ENCODE measurements at places on chromosomes 5 and 9.

- no peak for DNase-seq
Observed at GRCh38 chr5:56566374-56567249, 248.7 kb upstream of the MAP3K1 start.

DNA sequence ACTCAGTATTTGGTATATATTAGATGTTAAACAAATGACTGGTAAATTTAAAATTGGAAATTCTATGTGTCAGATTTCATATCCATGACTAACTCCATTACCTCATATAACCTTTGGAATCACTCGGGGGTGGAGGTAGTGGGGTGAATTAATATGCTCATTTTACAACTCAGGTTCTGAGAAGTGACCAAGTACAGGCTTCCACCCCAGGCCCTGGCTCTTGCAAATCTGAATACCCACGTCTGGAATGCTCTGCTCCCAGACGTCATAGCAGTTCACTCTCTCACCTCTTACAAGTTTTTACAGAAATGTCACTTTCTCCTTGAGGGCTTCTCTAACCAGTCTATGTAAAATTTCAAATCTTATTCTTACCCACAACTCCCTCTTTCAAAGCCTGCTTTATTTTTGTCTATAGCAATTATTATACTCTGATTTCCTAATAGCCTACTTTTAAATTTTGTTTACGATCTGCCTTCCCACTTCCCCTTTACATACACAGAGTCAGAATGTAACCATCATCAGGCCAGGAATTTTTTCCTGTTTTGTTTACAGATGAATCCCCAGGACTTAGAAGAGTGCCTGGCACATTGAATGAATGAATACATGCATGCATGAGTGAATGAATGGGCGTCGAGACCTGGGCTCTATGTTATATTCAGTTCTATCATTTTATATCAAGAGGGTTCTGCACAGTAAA lies 134.1 kb upstream of the IFNE start:
- no peak for DNase-seq

- DNase-seq = no peak
Observed at GRCh38 chr5:86232246-86232645, 385.5 kb upstream of the COX7C start.

- no peak for DNase-seq
Observed at GRCh38 chr9:7691909-7692308, 107.7 kb downstream of the DMAC1 start.

- no peak for DNase-seq
Observed at GRCh38 chr5:73376618-73377170, 71.9 kb downstream of the FOXD1 start.

DNA sequence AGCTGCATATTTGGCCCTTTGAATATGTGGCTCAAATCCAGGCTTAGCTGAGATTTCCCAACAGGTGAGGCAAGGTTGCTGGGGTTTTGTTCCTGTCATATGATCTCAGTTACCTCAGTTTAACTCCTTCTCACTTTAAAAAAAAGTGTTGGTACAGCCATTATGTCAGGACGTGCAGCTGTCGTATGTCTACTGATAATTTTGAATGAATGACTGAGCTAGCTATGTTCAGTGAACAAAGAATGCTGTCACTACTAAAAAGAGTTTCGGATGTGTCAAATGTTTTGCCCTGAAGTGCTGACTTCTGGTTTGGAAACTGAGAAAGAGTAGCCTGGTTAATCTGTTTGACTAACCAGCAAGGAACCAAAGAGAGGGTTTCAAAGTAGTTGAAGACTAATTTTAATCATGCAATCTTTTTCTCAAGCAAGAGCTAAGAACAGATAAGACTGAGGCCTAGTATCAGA lies 106.3 kb upstream of the NR3C1 start:
- no peak for DNase-seq
